ENCODE measurements at places on chromosomes 16 and 17. TPM values are rescaled to one million over a fixed set of nuclear protein-coding genes. Genes with fewer than 3 reads are reported as not detected.

DNA sequence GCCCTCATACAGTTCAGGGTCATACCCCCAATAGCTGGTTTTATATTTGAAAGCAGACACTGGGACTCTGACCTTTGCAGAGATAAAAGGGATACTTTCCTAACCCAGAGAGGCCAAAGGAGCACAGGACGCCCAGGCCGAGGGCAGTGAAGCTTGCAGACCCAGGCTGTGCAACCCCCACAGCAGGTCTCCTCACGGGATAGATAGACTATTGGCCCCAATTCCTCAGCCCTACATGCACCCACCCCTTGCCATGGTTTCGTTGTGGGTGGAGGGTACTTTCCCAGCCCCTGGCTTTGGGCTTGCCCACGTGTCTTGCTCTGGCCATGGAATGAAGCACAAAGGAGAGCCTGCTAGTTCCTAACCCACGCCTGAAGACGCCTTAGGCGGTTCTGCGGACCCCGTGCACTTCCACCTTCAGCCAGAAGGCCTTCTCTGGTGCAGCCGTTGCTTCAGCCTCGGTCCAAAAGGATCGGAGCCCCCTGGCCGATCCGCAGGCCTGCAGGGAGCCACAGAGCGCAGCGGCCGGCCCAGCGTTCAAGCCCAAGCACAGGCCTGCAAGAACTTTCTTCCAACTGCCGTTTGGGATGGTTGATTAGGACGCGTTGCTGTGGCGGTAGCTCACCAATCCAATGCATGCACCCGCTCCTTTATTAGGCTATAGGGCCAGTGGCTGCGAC is 9.8 kb upstream of the BRCA1 start:
- peaks cover 12% of the 10 kb centered on the region for H3K4me1 ChIP-seq
- peaks cover 30% of the 10 kb centered on the region for H3K36me3 ChIP-seq
- DNase-seq, result no peak
- H3K27ac ChIP-seq, result no peak overlapping the region
- no peak overlapping the region for H3K4me3 ChIP-seq

DNA sequence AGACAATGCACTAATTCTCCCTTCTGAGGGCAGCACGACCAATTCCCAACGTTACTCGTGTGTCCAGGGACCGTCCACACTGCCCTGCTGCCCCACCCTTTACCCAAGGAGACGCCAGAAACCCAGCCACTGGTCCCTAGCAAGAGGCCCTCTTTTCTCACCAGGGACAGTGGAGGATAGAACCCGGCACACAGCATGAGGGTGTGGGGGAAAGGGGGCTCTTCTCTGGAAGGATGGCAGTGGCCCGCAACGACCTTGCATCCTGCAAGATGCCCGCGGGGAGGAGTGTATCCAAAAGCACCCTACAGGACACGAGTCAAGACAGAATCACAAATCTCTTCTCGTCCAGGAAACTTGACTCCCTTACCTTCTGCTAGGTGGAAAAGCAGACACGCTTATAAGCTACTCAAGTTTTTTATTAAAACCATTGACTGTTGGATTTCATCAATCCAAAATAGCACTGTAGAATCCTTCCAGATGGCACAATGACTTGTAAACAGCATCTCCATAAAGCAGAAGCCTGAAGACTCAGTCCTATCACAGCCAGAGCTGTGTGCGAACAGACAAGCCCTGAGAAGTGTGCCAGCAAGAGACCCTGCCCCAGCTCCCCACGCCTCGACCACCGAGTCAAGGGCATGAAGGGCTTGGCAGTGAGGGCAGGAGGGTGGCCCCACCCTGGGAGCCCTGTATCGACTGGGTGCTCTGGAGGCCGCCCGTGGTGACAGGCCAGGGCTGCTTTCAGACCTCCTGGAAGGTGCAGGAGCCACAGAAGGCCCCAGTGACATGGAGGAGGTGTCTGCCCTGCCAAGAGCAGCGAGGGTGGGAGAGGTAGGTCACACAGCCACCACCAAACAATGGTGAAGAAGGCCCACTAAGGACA is 103.8 kb downstream of the ANKRD11 start:
- H3K4me3 ChIP-seq, result peak overlapping the region; percentile 35
- no peak for DNase-seq
- H3K27ac ChIP-seq, result peak overlapping the region; percentile 53
- peaks cover 17% of the 10 kb centered on the region for H3K36me3 ChIP-seq
- H3K4me1 ChIP-seq, result peaks cover 80% of the 10 kb centered on the region

DNA sequence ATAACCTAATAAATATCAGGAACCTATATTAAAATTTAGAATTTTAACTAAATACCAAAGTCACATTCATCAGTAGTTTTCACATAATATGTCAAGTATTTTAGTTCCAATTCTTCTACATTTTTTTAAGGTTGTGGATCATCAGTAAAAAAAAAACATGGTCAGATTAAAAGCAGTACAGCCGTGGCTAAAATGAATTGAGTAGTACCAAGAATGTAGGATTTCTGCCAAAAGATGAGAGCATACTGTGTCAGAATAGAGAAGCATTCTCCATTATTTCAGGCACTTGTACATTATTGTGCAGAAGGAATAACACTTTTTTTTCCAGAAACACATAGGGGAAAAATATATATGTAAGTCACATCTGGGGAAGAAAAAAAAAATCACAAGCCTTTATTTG is 1176.1 kb downstream of the CDH11 start:
- no peaks in the 10 kb centered on the region for H3K36me3 ChIP-seq
- no peak overlapping the region for H3K4me3 ChIP-seq
- H3K4me1 ChIP-seq, result no peaks in the 10 kb centered on the region
- no peaks in the 10 kb centered on the region for H3K27me3 ChIP-seq
- no peak for DNase-seq
- H3K27ac ChIP-seq, result no peak overlapping the region

The ANKS4B gene
- not detected for total RNA-seq

DNA sequence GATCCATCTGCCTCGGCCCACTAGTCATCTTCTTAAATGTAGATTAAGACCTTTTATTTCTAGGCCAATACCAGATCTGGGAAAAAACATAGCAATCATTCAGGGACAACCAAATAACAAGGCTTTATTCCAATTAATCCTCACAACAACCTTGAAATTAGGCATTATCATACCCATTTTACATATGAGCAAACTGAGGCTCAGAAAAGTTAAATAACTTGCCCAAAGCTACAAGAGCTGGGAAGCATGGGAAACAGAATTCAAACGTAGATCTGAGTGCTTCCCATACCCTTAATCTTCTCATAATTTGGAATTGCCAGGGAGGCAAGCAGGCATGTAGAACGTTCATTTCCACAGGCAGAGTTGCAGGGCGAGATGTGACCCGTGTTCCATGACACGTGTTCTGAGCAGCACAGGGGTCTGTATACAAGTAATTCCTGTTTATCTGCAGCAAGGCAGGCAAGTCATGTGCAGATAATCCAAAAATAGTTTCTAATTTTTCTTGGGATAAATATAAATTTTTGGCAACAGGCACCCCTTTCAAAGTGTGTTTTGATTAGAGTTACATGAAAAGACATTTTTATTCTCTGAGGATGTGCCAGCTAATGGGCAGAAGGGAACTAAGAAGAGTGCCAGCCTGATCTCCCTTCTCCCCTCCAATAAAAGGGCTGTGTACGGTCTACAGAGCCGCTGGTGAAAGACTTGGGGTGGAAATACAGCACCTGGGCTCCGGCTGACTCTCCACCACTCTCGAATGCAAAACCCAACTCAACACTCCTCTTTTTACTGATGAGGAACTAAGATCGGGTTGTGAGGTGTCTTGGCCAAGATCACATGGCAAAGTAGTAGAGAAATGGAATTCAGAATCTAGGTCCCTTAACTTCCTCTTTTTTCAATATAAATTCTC is 27.7 kb upstream of the MYOCD start:
- no peak overlapping the region for H3K27ac ChIP-seq
- no peaks in the 10 kb centered on the region for H3K4me1 ChIP-seq
- no peaks in the 10 kb centered on the region for H3K27me3 ChIP-seq
- no peak overlapping the region for H3K4me3 ChIP-seq
- no peak for DNase-seq

The KRT33B gene
- total RNA-seq, result not detected

- H3K27ac ChIP-seq, result no peak overlapping the region
- no peak for DNase-seq
- H3K4me1 ChIP-seq, result peaks cover 18% of the 10 kb centered on the region
- no peaks in the 10 kb centered on the region for H3K27me3 ChIP-seq
- H3K4me3 ChIP-seq, result no peak overlapping the region
Observed at GRCh38 chr16:12463961-12464360, 339.7 kb downstream of the CPPED1 start.

DNA sequence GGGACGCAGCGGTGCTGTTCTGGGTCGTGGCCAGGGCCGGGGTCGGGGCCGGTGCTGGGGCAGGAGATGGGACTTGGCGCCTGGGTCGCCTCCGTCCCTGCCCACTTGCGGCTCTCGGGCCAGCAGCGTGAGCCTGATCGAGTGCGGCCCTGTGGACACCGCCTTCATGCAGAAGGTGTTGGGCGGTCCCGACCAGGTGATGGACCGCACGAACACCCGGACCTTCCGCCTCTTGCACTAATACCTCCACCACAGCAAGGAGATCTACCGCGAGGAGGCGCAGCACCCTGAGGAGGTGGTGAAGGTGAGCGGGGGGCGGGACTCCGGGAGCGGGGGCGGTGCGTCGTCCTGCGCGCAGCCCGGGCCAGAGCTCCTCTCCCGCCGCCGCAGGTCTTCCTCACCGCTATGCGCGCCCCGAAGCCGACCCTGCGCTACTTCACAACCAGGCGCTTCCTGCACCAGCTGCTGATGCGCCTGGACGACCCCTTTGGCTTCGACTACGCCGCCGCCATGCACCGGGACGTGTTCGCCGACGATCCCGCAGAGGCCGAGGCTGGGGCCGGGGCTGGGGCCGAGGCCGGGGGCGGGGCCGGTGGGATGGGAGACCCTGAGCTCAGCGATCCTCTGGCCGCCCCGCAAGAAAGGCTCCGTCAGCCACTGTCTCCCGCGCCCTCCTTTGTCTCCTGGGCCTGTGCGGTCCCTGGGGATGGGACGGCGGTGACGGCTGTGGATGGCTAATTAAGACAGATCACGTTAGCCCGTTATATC is 4.5 kb upstream of the HSD17B1 start:
- DNase-seq, result peak; percentile 82
- peaks cover 22% of the 10 kb centered on the region for H3K4me1 ChIP-seq
- H3K27ac ChIP-seq, result no peak overlapping the region
- peak overlapping the region; percentile 35 for H3K4me3 ChIP-seq

GRCh38 chr17:41660221-41660711 is 28.4 kb upstream of the EIF1 start:
- peaks cover 10% of the 10 kb centered on the region for H3K4me1 ChIP-seq
- H3K4me3 ChIP-seq, result no peak overlapping the region
- no peak for DNase-seq
- no peaks in the 10 kb centered on the region for H3K27me3 ChIP-seq

- H3K4me1 ChIP-seq, result peaks cover 28% of the 10 kb centered on the region
- peak overlapping the region; percentile 95 for H3K4me3 ChIP-seq
- peak overlapping the region; percentile 38 for H3K27ac ChIP-seq
- no peaks in the 10 kb centered on the region for H3K27me3 ChIP-seq
- H3K36me3 ChIP-seq, result no peaks in the 10 kb centered on the region
Observed at GRCh38 chr17:50426814-50427787, 1.1 kb downstream of the ACSF2 start.

The AOC2 gene
- 11.5 TPM for total RNA-seq

DNA sequence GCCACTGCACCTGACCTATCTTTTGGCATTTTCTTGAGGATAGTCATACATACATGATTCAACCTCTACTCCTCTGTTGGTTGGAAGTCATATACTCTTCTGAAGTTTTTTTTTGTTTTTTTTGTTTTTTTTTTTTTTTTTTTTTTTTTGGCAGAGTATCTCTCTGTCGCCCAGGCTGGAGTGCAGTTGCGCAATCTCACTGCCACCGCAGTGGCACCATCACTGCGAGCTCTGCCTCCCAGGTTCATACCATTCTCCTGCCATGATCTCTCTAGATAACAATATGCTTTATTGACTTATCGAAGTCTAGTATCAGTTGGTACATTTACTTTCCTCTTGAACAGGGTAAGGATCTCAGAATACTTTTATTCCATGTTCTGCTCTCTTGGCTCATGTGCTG is 224.2 kb upstream of the WSCD1 start:
- no peak for DNase-seq
- no peak overlapping the region for H3K27ac ChIP-seq
- no peak overlapping the region for H3K4me3 ChIP-seq
- H3K27me3 ChIP-seq, result peaks cover 5% of the 10 kb centered on the region
- no peaks in the 10 kb centered on the region for H3K36me3 ChIP-seq
- H3K4me1 ChIP-seq, result no peaks in the 10 kb centered on the region
